Calu3 (cell line): ENCODE measurements at places on chromosomes 4 and X.
A peak's percentile ranks its signal among the peaks of the same experiment; 100 is the strongest.

GRCh38 chr4:4334798-4335520 lies 44.9 kb downstream of the ZBTB49 start:
- peak; percentile 77 for DNase-seq

DNA sequence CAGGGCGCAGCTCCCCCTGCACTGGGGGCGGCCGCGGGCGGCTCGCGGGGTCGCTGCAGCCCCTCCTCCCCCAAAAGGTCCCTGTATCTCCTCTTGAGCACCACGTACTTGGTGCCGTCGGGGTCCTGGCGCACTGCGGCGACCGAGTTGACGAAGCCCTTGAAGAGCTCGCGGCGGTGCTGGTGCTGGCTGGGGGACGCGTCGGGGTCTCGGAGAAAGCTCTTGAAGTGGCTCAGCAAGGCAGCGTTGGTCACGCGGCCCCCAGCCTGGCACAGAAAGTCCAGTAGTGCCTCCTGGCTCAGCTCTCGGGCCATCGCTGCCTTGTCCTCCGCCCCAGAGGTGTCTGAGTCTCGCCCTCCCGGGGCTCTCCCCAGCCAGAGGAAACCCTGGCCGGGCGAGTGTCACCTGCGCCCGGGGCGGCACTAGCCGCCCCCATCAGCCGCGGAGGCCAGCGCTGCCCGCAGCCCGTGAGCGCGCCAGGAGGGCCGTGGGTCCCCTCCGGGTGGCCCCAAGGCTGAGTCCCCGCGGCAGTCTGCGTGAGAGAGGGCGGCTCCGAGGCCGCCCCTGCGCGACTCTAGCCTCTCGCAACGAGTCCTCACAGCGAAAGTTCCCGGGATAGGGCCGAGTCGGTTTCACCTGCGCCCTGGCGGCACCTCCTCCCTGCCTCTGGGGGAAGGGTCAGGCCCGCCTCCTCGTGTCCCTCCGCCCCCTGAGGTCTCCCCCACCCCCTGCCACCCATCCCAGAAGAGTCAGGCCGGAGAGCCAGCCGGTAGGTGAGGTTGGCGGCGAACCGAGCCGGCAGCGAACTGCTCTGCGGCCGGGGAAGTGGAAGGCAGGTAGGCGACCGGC lies at the start of gene SOWAHB:
TSS of gene SOWAHB (minus strand) at position 609 of the 849 bp plus-strand sequence. CDS start at position 314, 295 bp downstream.
- DNase-seq = peak; percentile 81

- DNase-seq = no peak
Measured at GRCh38 chr4:106851726-106852125, 184.4 kb downstream of the DKK2 start.

GRCh38 chrX:68894513-68895340 lies 65.9 kb downstream of the EFNB1 start:
- peak; percentile 21 for DNase-seq

DNA sequence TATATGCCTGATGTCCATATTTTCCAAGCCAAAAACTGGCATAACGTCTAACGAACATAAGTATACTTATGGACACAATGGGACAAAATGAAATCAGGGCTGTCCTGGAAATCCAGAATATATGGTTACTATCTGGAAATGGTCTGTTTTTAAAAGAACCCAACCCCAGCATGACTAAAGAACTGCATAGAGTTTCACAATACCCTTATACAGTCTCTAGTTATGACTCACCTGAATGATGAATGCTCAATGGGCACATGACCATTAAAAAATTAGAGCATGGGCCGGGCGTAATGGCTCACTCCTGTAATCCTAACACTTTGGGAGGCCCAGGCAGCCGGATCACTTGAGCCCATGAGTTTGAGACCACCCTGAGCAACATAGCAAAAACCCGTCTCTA lies 31.8 kb downstream of the AMMECR1 start:
- peak; percentile 28 for DNase-seq

- no peak for DNase-seq
Measured at GRCh38 chr4:78145008-78145407, 87.9 kb downstream of the FRAS1 start.

DNA sequence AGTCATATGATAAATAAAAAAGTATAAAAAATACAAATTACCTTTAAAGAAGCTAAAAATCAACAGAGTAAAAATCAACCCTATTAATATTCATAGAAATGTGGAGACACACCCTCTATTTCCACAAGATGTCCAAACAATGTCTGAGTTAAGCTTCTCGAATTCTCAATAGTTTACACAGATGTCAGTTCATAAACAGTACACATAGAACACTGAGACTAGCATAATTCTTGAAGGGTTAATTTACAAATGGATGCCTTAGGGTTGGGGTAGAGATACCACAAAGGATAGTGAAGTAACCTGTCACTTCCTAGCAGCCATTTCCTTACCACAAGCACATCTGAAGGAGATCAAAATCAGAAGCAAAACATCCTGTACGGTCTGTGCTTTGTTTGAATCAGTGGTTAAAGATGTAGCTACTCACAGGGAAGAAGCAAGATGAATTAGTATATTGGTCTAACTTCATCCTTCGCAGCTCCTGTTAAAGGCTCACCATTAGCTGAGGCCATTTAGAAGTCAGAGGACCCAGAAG lies 2393.9 kb downstream of the ARAP2 start:
- DNase-seq = no peak

GRCh38 chrX:112832481-112833095 lies 8.0 kb downstream of the AMOT start:
- DNase-seq = peak; percentile 81

GRCh38 chrX:129830494-129830893 lies 13.2 kb downstream of the ZDHHC9 start:
- DNase-seq = no peak

DNA sequence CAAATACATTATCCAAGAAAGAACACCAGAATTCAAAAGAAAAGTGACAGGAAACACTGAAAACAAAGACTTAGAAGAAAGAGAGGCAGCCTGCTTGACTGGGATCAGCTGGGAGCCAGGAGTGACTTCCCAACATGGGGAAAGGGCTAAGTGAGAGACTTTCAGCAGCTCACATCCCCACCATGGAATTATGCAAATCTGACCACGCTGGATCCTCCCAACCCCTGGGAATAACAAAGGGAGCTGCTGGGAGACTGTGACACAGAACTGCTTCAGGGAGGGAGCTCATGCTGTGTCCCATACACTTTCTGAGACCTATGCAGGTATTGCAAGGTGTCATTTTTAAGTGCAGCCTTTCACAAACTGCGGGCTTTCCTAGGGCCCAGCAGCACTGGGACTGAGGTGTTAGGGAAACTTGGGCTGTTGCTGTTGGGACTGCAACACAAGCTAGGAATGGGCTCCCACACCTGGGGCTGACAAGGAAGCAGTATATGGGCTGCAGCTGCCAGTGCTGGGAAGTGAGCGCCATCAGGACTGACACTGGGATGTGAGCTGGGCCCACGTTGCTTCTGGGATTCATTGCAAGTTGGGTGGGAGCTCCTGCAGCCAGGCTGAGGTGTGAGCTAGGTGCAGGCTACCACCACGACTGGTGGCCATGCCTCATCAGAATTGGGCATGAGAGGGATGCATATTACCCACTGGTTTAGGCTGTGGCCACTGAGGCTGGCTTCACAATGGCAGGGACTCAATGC lies 139.1 kb downstream of the KDR start:
- DNase-seq = no peak

- DNase-seq = no peak
Measured at GRCh38 chr4:169119536-169119935, 109.5 kb upstream of the CBR4 start.

DNA sequence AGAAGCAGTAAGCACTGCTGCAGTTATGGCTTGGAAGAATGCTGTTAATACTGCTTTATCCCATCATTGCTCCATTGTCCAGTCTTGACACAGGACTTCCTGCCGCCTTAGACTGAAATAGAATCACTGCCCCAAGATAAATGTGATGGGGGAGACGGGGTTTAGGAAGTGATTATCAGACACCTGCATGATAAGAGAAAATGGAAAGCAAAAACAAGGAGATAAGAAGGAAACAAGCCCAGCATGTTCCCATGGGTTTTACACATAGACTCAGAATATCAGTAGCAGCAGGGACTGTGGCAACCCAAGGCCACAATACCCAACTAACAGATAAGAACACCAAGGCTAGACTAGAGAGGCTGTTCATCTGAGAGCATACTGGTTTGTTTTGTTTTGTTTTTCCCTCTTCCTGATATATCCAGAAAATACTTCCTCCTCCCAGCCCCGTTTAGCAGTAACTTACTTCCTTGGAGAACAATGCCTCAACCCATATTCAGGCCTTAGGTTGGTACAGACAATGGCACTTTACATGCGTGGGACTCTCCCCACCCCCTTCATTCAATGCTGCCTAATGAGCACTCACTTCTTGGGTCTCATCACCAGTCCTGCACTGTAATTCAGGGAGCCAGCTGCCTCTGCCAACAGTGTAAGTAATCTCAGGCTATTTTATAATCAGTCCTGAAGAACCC lies 232.6 kb downstream of the CBR4 start:
- DNase-seq = no peak

- DNase-seq = no peak
Measured at GRCh38 chr4:108674356-108674977, 24.1 kb downstream of the OSTC start.
